Activated CD4-positive, alpha-beta T cell treated with anti-CD3 and anti-CD28 coated beads, Interleukin-2, amount 10 ng/mL, durations not matched to agents 7 days and 5 days (primary cell): ENCODE measurements at places on chromosomes 1 and 21. TPM values are rescaled to one million over a fixed set of nuclear protein-coding genes. Genes with fewer than 3 reads are reported as not detected.

DNA sequence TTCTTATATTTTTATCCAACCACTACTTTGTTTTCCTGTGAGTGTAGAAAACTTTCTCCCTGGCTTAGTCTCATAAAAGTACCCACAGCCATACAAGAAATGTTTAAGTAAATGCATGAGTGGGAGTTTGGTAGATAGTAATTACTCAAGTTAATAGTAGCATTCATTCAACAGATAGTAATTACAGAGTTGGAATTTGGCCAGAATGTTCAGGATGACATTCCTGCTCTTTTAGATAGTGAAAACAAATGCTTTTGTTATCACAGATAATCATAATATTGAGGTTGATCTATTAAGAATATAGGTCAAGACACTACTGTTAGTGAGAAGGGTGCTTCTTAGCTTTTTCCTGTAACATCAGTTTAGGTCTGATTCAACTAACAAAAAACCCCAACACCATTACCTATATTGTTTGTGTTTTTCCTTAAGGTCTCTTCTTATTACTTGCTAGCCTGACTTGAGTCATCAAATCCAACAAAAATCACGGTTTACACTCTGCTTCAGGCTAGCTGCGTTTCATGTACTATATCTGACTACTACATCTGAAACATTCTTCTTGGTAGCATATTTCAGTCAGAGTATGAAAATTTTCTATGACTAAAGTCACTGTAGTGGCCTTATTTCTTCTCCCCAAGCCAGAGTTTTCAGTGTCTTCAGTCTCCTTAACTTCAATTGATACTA lies 163.7 kb downstream of the HS2ST1 start:
- no peak for DNase-seq

The LCE6A gene
- total RNA-seq = not detected

DNA sequence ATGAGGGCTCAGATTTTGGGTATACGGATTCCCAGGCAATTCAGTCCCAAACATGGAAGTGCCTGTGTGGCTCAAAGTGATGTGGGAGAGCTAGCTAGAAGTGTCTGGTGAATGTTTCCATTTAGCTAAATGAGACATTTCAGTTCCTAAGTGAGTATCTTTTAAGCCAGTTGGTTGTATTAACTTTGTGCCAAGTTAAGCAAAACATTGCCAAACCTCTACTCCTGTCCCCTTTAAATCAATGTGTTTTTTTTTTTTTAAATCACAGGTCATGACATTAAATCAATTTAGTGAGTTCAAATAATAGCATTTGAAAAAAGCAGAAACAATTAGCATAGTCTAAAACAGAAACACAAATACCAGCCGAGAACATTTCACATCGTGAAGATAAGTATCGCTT lies 230.1 kb downstream of the ASTN1 start:
- DNase-seq = no peak

- no peak for DNase-seq
These were observed 144.0 kb upstream of the CHRM3 start for GRCh38 chr1:239242404-239242803.

- DNase-seq = no peak
These were observed 56.9 kb downstream of the COP1 start for GRCh38 chr1:176149939-176150807.

DNA sequence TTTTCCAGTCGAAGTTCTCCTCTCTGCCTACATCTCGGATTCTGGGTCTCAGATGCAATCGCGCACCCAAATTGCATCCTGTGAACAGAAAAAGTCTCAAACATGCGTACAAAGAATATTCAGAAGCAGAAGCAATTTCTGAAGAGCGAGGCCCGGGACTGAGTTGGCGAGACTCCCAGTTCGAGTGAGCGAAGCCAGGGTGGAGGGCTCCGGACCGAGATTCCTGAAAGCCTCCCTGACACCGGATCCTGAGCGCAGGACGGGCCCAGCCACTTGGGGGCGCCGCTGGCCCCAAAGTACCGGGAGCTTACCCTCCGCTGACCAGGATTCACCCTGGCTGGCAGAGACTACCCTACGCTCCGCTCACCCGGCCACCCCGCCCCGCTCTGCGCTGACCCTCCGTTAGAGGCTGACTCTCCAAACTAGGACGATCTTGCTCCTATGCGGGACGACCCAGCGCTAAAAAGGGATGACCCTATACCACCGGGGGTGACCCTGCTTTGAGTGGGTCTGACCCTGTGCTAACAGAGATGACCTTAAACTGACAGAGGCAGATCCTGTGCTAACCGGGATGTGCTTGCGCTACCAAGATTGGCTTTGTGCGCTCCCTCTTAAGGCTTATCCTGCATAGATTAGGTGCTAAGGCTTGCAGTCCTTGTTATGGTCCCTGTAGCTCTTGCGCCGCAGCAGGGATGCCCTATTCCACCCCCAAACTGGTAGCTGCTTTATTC lies 12.1 kb downstream of the FOXD2 start:
- DNase-seq = no peak

DNA sequence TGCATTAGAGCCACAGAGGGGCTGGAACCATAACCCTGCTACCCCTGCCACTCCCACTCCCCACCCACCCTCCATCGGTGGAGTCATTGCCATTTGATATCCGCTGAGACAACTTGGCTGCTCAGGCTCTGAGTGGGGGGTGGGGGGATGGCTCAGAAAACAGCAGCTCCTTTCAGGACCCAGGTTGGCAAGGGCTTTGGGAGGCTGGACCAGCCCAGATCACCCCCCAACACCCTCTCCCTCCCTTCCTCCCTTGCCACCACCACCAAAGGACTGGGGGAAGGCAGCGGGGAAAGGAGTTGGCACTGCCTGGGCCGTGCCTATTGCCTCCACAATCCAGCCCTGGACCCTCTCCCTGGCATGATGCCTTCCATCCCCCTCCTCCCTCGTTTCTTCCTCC lies 1.7 kb downstream of the KCNJ10 start:
- no peak for DNase-seq

The GPR37L1 gene
- total RNA-seq = not detected

DNA sequence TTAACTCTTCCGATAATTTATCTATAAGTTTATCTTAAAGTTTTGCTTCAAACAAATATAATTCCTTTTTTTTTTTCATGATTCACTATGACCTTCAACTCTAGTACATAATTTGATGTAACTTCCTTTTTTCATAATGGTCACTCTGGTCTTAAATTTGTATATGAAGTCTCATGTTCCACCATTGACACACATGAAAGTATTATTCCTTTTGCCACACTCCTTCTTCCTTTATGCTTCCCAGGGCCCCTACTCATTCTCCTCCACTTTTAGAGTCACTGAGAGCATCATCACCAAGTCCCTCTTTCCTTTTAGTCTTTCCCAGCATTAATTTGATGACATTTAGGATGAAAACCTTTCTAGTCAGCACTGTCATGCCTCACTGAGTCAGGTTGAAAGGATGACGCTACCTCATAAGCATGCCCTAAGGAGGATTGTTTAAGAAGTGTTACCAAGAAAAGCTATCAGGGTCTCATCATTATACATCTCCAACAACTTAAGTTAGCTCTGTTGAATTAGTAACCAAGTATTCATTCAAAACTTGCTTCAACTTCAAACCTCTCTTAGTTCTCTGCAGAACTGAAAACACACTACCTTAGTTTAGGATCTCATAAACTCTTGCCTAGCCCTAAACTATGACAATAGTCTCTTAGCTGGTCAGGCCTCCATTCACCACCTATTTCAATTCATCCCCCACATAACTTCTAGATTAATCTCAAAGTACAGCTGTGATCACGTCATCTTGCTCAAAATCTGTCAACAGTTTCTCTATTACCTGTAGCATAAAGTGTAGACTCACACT lies 14.5 kb downstream of the AUNIP start:
- no peak for DNase-seq

The UBL4B gene
- not detected for total RNA-seq

The KRTAP19-1 gene
- total RNA-seq = not detected

The TMEM200B gene
- total RNA-seq = not detected

- DNase-seq = no peak
These were observed 42.9 kb downstream of the KLHL20 start for GRCh38 chr1:173757666-173758065.

GRCh38 chr1:3746830-3747521 lies 5.3 kb upstream of the CCDC27 start:
- peak; percentile 91 for DNase-seq

The ARHGEF19 gene
- 12.1 TPM for total RNA-seq

The KHDRBS1 gene
- total RNA-seq = 183 TPM

DNA sequence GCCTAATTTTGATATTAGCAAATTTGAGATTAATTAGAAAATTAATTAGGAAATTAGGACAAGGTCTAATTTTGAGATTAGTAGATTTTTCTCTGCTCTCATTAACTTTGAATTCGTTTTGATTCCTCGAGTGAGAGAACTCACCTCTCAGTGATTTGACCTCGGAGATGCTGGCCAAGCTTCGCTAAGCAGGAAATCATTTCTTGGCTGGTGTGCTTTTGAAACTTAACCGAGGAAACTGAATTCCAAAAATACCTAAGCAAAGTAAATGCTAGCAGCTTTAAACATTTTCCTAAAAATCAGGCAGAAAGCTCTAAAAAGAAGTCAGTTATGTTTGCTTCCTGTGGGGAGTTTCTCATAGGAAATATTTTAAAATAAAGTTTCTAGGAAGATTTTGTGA lies 34.9 kb downstream of the CDC14A start:
- DNase-seq = no peak

DNA sequence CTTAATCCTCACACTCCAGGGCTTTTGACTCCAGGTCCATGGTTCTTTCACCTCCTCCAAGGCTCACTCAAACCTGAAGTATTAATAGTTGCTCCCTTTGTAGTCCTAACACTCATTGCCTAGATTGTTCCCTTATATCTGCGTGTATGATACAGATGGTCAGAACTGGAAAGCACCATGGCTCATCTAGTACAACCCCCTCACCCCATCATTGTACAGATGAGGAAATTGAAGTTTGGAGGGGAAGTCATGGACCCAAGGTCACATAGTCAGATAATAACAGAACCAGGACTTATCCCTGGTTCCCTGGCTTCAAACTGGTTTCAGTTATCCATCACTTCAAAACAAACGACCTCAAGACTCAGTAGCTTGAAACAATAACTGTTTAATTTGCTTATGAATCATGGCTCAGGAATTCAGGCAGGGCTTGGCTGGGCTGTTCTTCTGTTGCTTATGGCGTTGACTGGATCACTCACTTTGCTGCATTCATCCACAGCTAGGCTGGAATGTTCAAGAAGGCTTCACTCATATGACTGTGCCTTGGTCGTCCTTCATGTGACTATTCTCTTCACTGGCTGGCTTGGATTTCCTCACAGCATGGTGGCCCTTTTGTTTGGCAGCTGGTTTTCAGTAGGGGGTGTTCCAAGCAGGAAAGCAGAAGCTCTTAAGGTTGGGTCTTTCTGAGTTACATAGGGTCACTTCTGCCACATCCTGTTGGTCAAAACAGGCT lies 5.0 kb downstream of the NOS1AP start:
- DNase-seq = no peak

- peak; percentile 43 for DNase-seq
These were observed 3.8 kb downstream of the GFI1 start for GRCh38 chr1:92482665-92483609.

DNA sequence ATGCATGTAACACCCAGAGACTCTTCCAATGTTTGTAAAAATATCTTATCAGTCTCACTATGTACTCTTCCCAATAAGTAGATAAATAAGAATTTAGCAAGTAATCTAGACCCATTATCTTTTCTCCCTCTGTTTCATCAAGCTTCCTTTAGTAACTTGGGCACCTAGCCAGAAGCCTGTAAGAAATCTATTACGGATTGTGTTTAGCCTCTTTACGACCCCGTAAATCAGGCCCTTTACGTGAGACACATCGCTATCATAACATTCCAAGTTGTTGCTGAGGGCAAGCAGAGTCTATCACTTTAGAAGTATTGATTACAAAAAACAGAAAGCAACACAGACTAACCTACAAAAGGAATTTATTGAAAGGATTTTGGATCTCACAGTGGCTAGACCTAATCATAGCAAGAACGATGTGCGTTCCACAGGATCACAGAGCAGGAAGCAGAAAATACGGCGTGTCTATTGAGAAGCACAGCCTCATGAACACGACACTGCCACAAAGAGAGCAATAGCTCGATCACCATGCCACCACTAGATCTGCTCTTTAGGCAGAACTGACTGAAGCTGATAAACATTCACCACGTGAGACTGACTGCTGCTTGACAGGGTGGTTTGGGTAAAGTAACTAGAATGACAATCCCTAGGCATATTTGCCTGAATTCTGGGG lies 922.1 kb downstream of the AMY1C start:
- no peak for DNase-seq

- no peak for DNase-seq
These were observed 24.6 kb upstream of the FCRL4 start for GRCh38 chr1:157622471-157622870.

DNA sequence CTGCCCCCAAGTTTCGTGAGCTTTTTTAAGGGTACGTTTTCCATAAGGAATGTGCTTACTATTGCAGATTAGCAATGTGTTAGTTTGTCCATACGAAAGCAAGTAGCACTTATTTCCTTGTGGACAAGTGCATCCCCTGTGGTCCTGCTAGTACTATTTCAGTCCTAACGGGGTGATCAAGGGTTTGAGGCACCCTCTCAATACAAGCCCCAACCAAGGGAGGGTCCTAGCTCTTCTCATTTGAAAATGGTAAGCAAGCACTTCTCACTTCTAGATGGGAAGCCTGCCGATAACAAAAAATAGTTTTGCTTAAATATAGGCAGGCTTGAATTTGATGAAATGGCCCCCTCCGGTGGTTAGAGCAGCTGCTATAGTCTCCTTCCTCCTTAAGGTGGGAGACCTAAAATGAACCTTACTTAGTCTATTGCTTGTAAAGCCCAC lies 64.0 kb upstream of the HMCN1 start:
- peak; percentile 61 for DNase-seq

DNA sequence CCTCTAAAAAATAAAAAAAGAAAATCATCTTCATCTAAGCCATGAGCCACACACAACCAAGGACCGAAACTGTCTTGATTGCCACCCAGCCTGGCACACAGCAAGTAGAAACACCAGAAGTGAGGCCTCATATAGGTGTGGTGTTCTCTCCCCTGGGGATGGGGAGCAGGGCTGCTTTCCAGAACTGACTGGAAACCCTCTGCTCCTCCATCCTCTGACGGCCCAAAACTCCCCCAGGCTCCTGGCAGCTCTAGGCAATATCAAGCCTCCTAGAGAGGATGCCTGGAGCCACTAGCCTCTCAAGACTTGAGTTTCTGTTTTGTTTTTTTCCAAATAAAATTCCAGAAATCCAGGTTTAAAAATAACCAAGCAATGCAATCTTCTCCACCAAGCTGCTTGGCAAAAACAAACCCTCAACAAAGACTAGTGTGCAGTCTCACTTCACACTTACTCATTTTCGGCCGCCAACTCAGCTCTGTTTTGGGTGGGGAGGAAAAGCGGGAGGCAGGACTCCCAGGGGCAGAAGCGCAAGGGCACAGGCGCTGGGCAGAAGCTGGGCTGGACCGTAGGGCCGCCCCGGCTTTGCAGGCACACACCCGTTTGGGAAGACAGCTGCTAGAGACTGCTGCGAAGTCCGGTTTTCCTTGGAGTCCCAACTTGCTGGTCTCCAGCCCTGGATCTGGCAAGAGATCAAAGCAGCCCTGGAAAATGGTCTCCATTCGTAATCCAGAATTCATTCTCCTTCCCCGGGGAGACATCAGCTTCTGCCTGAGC lies 78.2 kb upstream of the CAPZB start:
- no peak for DNase-seq

The ZNF593OS gene
- not detected for total RNA-seq

The NES gene
- total RNA-seq = not detected

- no peak for DNase-seq
These were observed 40.6 kb upstream of the PLA2G5 start for GRCh38 chr1:20029178-20029912.

GRCh38 chr21:28334407-28334806 lies 658.3 kb downstream of the LTN1 start:
- no peak for DNase-seq
